NCI-H1694 (cell line): ENCODE measurements at places on chromosomes 5 and 9.

- no peak for DNase-seq
Measured at GRCh38 chr9:113536483-113537228, 73.1 kb downstream of the RGS3 start.

GRCh38 chr9:86546712-86547111 is 192.5 kb upstream of the TUT7 start:
- no peak for DNase-seq

DNA sequence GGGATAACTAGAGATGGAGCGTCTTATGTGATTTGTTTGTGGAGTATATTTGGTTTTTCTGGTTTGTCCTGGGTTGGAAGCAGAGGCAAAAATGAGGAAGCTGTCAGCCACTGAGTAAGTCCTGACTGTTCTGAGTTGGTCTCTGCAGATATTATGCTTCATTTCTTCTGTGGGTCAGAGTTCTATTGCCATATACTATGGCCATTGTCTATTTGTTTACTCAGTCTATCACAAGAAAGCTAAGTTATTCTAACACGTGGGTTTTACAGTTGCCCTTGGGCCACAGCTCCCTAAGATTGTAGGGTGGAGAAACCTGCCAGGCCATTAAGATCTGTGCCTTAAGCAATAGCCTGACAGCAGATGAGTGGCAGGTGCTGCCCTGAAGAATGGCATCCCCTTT is 3.0 kb upstream of the CTSV start:
- DNase-seq: no peak

DNA sequence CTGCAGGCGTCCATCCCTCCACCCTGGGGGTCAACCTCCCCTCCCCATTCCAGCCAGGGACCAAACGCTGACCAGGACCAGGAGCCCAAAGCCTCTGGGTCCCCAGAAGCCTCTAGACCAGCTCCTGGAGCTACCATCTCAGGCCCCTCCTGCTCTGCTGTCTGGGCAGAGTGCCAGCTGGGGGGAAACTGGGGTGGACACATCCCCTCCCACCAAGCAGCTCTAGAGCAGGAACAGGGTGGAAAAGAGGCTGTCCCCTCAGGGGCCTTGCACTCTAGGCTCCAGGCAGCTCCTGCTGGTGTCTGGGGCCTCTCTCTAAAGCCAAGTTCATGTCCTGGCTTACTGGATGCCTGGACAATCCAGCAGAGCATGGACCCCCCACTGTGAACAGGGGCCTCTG is 4.4 kb downstream of the SSNA1 start:
- DNase-seq: no peak

- no peak for DNase-seq
Measured at GRCh38 chr9:113879911-113880310, 3.8 kb downstream of the ZNF618 start.

- no peak for DNase-seq
Measured at GRCh38 chr9:14095277-14095676, 218.7 kb downstream of the NFIB start.

DNA sequence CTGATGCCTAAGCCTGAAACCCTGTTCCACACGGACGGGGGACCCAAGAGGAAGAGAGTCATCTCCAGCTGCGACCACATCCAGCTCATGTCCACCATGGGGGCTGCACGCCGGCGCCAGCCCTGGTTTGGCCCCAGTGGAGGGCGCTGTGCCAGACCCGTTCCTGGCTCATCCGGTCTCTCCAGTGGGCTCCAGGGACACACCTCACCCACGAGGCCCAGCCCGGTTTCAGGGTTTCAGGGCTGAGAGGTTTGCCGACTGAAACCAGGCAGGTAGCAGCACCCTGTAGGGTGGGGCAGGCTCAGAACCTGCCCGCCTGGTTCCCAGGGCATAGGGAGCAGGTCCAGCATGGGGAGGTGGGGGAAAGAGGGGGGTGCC is 71.4 kb upstream of the STXBP1 start:
- no peak for DNase-seq

DNA sequence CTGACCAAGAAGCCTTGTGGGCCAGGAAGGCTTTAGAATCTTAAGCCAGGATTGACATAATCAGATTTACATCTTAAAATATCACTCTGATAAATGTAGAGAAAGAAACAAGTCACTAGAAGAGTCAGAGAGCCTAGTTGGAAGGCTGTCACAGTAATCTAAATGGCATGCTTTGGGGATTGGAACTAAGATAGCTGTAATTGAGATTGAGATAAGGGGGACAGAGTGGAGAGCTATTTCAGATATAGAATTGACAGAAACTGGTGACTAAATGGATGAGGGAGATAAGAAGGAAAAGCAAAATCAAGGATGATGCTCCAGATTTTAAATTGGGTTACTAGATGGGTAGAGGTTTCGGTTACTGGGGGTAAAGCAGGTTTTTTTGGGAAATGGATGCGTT is 100.5 kb downstream of the XRCC4 start:
- no peak for DNase-seq

GRCh38 chr5:151293624-151294023 is 9.9 kb downstream of the SLC36A3 start:
- DNase-seq: no peak
